M059J (cell line): ENCODE measurements at places on chromosomes 6 and 20.

DNA sequence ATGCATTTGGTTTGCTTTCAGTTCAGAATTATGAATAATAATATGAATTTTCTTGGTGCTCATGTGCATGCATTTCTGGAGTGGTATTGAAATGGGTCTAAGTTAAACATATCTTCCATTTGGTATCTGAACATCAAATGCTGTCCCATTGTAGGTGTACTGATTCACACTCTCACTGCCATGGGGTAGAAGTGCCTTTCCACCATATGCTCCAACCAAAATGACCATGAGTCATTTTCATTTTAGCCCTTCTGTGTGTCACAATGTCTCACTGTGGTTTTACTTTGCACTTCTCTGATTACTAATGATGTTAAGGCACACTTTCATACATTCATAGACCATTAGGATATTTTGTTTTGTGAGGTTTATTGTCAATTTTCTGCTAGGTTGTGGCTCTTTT lies 211.9 kb downstream of the HAO1 start:
- peak; percentile 26 for DNase-seq

- DNase-seq: no peak
Observed at GRCh38 chr6:18530201-18530600, 143.1 kb downstream of the RNF144B start.

- no peak for DNase-seq
Observed at GRCh38 chr20:41248368-41249024, 69.0 kb downstream of the ZHX3 start.

DNA sequence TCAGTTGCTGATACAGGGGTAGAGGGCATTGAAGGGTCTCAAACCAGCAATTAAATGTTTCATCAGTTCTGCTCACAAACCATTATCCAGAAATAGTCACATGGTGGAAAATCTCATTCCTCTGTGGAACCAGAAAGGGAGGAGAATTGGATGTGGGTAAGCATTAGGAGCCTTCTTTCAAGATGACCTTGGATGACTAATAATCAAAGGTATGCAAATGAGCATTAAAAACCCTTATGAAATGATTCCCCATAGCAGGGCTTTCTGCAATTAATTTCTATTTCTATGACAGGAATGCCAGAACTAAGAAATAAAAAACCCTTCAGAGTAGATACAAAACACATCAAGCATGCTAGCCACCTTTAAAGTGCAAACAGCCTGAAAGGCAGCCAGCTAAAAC lies 37.4 kb upstream of the HCRTR2 start:
- peak; percentile 7 for DNase-seq

GRCh38 chr6:111260570-111261298 lies 173.4 kb downstream of the SLC16A10 start:
- peak; percentile 64 for DNase-seq

- DNase-seq: no peak
Observed at GRCh38 chr6:68730291-68731054, 95.4 kb downstream of the ADGRB3 start.

GRCh38 chr20:63006540-63007359 lies at the start of gene BHLHE23:
BHLHE23 (minus strand) TSS chr20:63006964; CDS start chr20:63006774, 190 bp downstream.
- no peak for DNase-seq

DNA sequence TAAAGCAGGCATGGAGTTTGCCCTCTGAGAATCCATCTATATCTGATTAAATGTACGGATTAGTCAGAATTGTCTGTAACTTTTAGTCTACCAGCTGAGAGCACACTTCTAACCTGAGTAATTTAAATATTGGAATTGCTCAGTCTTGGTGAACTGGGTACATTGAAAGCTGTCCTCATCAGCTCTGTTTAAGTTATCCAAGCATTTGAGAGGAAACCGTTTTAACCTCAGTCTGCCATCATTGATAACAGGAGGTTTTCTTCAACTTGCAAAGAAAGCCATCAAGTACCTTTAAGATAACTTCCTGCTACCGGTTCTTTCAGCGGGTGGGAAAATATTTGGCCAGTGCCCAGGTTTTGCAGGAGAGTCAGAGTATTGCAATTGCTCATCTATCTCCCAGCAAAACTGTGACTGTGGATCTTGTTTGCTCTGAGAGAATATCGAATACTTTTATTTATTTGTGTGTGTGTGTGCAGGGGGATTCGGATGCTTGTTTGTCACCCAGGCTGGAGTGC lies 31.1 kb upstream of the F13A1 start:
- DNase-seq: peak; percentile 9

- DNase-seq: peak; percentile 98
Observed at GRCh38 chr20:37202267-37202943, 23.1 kb upstream of the MROH8 start.

DNA sequence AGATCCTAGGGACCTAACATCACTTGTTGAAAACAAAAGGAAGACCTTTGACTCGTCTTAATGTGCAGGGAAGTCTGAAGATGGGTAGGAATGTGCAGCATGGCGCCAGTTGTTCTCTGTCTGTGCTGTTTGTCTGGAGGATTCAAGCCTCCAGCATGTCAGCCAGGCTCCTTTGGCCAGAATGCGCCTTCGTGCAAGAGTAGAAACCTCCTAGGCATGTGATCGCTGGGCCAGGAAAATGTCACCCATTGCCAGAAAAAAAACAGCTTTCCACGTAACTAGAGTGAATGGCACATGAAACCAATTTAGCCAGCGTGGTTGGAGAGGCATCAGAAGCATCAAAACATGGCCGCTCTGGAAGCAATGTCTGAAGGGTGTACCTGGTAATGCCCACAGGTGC lies 132.7 kb downstream of the EDN1 start:
- DNase-seq: no peak

GRCh38 chr20:51495921-51496545 lies 46.5 kb downstream of the NFATC2 start:
- no peak for DNase-seq

GRCh38 chr6:35079311-35080000 lies 61.7 kb downstream of the TCP11 start:
- DNase-seq: no peak

DNA sequence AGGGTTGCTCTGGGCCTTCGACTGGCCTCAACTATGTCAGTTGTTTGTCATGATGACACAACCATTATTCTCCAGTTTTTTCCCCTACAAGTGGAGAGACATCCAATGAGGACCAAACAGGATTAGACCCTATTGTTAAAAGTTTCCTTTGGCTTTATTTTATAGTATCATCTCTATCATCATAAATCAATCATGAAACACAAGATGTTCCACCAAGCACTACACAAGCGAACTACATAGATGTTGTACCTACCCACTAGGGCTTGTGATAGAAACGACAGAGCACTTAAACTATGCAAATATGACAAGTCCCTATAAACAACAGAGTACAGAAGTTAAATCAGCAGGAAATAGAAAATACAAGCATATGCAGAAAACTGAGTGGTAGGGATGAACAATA lies 422.5 kb upstream of the MARCKS start:
- DNase-seq: no peak

DNA sequence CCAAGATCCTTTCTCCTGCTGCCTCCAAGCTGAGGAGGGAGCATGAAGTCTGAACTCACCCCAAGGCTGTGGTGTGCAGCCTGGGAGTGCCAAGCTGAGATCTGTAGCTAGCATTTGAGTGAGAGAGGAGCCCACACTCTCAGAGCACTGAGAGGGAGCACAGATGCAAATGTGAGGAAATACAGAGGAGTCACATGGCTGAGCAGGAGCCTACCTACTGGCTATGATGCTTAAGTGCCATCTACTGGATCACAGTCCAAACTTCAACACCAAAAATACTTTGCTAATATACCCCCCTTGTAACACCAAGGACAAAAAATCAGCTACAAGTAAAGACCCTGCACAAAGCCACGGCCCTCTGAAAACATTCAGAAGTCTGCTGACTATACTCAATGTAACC lies 94.4 kb upstream of the IMPG1 start:
- DNase-seq: no peak

- DNase-seq: no peak
Observed at GRCh38 chr6:34045771-34046170, 100.1 kb downstream of the GRM4 start.

DNA sequence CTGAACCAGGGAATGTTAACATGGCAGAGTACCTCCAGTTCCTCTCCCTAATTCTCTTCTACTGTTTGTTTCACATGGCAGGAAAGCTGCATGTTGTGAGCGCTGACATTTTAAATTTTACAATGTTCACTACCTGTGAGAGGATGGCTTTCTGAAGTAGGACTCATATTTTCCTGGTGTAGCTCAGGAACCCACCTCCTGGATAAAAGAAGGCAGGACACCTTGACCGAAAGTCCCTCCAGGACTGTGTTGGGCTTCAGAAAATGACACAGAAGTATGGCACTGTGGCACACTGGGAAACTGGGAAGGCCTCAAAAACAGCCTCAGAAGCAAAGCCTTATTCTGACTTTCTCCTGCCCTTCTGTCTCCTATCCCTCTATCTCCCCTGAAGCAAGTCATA lies 33.3 kb downstream of the PTPRK start:
- DNase-seq: peak; percentile 54

DNA sequence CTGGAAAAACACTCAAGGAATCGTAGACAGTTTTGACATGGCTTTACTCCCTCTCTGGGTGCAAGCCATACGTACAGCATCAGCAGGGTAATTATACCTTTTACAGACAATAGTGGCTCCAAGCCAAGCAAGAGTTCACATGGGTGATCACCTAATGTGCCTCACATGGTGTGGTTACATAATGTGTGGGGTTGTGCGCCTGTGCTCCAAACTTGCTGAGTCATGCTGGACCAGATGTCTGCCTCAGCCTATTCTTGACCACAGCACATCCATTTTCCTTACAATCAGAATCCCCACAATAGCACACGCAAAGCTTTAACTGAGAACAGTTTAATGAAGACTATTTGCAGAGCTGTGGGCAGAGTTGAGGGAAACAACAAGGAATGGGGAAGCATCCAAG lies 74.5 kb downstream of the ALDH8A1 start:
- DNase-seq: peak; percentile 12

DNA sequence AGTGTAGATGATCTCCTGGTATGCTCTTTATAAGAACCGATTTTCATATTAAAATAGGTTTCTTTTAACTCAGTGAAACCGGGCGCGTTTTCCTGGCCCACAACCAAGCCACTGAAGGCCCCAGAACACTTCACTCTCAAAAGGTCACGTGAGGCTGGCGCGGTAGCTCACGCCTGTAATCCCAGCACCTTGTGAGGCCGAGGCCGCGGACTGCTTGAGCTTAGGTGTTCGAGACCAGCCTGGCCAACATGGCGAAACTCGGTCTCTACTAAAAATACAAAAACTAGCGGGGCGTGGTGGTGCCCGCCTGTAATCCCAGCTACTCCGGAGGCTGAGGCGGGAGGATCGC lies 402 bp upstream of the TAF8 start:
- no peak for DNase-seq

DNA sequence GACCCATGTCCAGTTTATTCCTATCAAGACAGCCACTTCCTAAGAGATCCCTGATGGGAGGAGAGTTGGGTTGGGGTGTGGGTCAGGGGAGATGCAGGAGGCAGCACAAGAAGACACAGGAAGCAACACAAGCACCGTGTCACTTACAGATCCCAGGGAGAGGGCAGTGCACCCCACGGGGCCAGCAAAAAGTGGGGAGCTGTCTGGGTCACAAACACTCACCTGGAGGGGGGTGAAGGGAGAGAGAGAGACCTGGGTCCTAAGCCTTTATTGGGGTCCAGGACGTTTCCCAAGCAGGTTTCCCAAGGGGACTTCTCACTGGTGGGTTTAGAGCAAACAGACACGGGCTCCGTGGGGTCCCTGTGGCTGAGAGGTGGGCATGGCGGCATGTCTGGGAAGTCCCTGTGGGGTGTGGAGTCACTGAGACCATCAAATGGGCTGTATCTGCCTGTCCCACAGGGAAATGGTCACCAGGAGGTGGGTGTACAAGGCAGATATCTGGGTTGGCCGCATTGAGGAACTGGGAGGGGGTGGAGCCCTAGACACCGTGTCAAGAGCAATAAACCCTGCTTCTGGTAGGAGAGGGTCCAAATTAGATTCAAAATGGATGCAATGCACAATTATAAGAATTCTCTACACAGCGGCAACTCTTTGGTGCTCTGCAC lies 1.6 kb upstream of the CD93 start:
- DNase-seq: no peak

GRCh38 chr6:63730311-63730710 lies 94.7 kb downstream of the PHF3 start:
- DNase-seq: no peak
